ENCODE measurements at places on chromosomes 13 and 19. TPM values are rescaled to one million over a fixed set of nuclear protein-coding genes. Genes with fewer than 3 reads are reported as not detected.
A peak's percentile ranks its signal among the peaks of the same experiment; 100 is the strongest.

- no peak for DNase-seq
Observed at GRCh38 chr13:109787135-109787954, 962 bp upstream of the IRS2 start.

- DNase-seq: no peak
Observed at GRCh38 chr13:75263741-75264407, 218.1 kb downstream of the TBC1D4 start.

The ZNF836 gene
- 11.6 TPM for polyA plus RNA-seq

The POSTN gene
- polyA plus RNA-seq: 343 TPM

DNA sequence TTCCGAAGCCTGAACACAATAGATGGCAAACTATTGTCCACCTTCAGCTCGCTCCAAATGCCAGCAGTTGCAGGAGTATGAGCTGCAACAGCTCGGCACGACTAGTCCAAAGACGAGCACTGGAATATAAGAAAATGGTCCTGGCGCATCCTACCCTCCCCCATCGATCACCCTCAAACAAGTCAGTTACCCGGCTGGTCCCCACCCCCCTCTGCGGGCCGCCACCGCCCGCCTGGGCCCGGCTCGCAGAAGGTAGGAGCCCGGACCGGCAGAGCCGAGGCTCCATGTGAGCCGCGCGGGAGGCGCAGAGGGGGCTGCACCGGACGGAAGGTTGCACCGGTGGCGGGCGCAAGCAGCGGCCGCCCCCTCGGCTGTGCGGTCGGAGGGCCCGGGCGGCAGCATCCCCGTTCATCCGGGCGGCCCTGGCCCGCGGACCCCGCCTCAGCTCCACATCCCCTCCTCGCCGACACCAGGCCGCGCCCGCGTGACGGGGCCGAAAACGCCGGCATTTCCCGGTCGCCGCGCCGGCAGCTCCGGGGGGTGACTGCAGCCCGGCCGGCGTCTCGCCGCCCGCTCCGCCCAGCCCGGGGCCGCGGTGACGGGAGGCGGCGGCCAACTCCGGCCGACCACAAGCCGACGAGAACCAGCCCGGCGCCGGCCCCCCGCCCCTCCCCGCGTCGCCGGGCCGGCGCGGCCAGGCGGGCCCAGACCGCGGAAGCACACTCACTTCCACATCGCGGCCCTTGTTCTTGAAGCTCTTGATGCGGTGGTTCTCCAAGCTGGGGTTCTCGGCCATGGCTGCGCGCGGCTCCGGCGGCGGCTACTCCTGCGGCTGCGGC, 552 bp downstream of the KPNA3 start:
- DNase-seq: peak; percentile 26

DNA sequence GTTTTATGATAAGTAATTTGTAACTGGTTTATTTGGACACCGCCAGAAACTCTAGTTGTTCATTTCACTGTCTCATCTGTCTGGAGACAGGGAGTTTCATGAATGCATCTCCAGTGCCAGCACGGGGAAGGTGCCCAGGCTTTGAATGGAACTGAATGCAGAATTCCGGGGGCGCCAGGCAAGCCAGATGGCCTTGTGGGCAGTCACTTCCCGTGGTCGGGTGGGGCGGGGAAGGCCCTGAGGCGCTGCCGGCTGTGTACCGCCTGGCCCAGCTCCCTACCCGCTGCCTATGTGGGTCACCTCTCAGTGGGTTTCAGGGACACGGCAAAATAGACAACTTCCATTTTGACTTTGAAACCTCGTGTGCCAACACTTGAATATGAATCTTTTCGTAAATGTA, 28.8 kb upstream of the MCF2L start:
- no peak for DNase-seq

DNA sequence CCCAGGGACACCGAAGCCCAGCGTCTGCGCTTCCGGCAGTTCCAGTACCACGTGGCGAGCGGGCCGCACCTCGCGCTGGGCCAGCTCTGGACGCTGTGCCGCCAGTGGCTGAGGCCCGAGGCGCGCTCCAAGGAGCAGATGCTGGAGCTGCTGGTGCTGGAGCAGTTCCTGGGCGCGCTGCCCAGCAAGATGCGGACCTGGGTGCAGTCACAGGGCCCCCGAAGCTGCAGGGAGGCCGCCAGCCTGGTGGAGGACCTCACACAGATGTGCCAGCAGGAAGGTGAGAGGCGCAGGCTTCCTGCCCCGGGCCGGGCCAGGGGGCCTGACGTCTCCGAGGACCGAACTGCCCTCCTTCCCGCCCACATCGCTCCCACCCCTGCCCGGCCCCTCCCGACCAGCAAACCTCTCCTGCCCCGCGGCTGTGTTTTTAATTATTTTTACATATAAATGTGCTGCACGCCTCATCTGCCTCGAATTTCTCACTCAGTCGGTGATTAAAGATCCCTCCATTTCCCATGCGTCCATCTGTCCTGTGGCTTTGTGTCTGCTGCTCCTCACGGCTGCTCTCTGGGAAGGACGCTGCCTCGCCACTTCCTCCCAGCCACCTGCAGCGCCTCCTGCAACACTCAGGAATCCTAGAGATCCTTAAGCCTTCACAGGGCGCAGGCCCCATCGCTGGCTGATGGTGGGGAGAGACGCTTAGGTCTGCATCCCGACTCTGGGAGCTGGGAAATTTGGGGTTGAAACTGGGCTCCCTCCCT, 4.3 kb downstream of the ZSCAN1 start:
- DNase-seq: no peak

The CNN1 gene
- polyA plus RNA-seq: 119 TPM

DNA sequence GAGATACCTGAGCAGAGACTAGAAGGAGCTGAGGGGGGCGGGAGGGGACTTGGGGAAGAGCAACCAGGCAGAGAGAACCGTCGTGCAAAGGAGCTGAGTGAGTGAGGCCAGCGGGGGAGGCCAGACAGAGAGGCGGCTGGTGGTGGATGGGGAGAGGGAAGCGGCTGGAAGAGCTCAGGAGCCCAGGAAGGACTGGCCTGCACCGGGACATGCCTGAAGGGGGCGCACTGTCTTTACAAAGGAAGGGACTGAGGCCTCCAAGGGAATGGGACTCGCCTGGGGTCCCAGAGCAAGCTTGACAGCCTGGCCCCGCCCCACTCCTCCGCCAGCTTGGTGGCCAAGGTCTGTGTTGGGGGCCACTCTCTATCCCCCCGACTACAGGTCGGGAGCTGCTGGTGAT, 14.9 kb downstream of the ONECUT3 start:
- no peak for DNase-seq

DNA sequence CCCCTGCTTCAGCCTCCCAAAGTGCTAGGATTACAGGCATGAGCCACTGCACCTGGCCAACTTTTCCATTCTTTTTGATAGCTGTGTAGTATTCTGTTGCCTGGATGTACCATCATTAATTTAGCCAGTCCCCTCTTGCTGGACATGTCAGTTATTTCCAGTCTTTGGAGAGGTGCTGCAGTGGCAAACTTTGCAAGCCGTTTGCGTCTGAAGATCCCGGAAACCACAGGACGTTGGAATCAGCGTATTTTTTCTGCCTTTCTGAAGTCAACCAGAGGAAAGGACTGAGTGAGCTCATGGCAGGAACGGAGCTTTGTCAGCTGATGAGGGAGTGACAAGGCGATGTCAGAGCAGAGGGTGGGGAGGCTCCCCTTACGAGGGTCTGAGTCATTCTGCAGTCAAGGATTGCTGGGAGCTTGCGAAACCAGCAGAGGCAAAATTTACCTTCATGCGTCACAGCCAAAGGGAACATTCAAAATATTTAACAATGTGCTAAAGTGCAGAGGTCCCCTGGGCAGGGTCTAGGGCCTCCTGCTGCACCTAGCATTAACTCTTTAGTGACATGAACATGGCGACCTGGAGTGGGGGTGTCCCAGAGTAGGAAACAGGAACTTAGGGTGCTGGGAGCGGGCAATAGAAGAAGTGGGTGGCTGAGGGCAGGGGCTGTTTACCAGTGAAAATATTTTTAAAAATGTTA, 5.6 kb downstream of the C5AR1 start:
- DNase-seq: no peak

The FSD1 gene
- polyA plus RNA-seq: 5.1 TPM

DNA sequence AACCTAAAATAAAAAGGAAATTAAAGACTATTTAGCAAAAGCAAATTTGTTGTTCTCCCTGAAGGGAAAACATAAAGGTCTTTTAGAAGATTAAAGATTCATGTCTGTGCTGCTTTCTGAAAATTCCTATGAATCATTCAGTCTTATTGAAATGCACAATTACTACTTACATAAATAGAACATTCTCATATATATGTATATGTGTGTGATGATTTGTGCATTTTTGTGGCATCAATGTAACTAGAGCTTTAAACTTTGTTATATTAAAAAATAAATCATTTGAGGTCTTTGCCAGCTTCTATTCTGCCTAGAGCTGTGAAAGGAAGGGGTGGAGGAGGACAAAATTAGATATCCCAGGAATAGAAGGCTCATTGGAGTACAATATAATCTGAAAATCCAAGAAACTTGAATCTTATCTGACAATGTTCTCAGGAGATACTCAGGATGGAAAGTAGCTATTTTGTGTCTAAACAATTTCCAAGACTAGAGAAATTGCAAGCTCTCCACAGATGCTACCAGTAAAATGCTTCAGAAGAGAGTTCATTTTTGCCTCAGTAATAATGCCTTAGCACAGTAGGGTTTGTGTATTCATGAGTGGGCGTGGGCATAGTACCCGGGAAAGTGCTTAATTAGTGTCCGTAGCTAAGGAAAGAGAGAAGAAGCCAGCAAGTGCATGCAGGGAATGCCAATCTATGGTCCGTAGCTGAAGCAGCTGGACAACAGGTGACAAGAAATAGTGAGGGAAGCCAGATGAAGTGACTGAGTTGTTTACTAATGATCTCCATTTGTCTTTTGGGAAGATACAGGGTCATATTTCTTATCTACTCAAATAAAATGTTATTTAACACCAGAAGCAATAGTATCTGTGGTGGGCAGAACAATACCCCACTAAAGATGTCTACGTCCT, 395.5 kb upstream of the NBEA start:
- no peak for DNase-seq

GRCh38 chr13:114019367-114019766, 45.5 kb upstream of the C13orf46 start:
- no peak for DNase-seq

DNA sequence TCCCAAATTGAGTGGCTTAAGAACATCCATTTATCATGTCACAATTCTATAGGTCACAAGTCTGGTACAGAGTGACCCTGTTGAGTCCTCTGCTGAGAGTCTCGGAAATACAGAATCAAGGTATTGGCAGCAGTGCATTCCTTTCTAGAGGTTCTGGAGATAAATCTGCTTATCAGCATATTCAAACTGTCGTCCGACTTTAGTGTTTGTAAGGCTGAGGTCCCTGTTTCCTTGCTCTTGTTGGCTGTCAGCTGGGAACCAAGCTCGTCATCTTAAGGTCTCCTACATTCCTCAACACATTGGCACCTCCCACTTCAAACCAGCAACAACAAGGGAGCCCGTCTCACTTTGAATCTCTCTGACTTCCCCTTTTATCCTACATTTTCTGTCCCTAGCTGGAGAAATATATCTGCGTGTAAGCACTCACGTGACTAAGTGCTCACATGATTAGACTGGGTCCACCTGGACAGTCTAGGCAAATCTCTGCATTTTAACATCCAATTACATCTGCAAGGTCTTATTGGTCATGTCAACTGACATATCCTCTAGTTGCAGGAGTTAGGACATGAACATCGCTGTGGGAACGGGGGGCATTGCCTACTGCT, 886.8 kb downstream of the PCDH9 start:
- DNase-seq: no peak

The PALM gene
- 29.2 TPM for polyA plus RNA-seq

DNA sequence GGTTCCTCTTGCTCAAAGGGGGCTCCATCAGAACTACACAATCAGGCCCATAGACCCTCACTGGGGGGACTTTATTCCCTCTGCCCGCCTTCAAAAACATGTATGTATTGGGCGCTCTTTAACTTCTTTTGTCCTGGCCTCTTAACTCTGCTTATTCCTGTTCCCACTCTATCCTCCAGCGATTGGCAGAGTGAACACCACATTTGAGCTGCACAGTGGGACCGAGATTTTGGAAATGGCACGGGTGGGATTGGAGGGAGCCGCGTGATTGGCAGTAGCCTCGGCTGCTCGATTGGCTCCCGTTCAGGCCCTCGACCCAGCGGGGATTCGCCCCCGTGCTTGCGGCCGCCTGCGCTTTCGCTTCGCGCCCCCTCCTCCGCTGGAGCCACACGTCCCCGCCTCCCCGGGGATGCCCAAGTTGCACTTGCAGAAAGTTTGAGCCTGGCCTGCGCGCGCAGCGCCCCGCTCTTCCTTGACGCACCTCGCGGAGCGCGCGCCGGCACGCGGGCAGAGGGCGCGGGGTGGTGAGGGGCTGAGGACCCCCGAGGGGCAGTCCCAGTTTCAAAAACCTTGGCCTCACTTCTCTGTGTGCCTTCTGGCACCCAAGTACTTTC, at the start of gene ZIC5:
Gene ZIC5, minus strand, starts transcription at position 192 of the 614 bp plus-strand sequence. Its CDS starts 164 bp downstream, at position 28.
- no peak for DNase-seq

The NUMBL gene
- polyA plus RNA-seq: 16.3 TPM

DNA sequence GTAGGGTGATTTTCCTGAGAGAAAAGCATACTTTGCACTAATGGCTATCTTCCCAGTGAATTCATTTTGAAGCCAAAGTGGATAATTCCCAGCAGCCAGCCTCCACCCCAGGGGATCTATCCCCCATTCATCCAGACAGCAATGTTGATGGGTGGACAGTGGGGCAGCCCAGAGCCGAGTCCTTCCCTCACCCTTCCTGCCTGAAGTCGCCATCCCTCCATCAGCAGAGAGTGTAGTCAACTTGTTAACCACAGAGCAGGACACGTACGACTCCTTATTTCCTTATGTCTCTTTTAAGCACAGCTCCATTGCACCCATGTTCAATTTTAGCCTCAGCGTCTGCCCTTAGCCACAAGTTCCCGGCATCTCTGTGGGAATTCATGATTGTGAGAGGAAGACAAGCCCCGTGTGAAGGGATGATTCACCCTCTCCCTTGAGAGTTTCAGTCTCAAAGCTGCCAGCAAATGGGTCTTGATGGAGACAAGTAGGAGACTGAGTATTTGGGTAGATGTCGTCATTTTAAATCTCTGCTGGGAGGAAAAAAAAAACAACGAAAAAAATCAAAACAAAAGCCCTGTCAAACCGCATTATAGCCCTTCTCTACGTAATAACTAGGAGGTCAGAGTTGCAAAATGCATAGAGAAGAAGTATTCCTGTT, 58.3 kb upstream of the MEDAG start:
- DNase-seq: no peak

DNA sequence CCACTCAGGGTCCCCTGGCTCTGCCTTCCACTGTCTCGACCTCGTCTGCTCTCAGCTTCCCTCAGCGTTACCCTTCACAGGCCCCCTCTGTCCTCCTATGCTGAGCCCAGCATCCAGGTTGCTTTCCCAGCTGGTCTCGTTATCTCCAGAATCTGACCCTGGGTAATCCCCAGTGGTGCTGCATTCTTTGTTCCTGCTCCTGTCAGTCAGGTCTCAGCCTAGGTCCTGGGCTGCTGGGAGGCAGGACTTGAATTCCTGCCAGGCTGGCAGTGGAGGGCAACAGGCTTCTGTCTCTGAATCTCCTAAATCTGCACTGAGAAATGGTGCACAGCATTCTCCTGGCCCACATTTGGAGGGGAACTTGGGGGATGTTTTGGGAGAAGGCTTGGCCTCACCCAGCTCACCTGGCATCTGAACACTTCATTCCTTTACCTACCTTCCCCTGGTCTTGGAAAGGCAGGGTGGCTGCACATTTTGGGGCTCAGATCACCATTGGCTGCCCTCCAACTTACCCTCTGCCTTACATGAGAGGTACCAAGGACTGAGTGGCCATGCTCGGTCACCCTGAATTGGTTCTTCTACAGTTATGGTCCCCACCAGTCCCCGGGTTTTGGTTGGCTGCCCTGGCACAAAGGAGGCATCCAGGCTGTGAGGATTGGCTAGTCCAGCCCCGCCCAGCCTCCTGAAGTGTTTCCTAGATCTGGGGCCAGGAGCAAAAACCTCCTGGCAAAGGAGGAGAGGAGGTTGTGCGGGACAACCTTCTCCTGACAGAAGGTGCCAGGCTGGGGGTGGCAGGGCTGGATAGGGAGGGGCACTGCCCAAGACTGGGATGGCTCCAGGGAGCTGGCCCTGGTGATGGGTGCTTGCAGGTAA, at the start of gene CYP4F8:
Gene CYP4F8, plus strand, starts transcription at position 712 of the 873 bp plus-strand sequence. CDS start 399 bp downstream, outside the sequence.
- no peak for DNase-seq
